Hair follicular keratinocyte (primary cell): ENCODE measurements at places on chromosomes 16 and 17. TPM values are rescaled to one million over a fixed set of nuclear protein-coding genes. Genes with fewer than 3 reads are reported as not detected.

Gene HASPIN
- 5.0 and 10.8 TPM in 2 replicates for total RNA-seq

Gene TP53
- total RNA-seq: 42.5 and 54.0 TPM in 2 replicates

Gene TMEM256
- 138 and 193 TPM in 2 replicates for total RNA-seq

Gene GSDMA
- 1.9 and 8.4 TPM in 2 replicates for total RNA-seq
